ENCODE measurements at places on chromosomes 7 and 10.

DNA sequence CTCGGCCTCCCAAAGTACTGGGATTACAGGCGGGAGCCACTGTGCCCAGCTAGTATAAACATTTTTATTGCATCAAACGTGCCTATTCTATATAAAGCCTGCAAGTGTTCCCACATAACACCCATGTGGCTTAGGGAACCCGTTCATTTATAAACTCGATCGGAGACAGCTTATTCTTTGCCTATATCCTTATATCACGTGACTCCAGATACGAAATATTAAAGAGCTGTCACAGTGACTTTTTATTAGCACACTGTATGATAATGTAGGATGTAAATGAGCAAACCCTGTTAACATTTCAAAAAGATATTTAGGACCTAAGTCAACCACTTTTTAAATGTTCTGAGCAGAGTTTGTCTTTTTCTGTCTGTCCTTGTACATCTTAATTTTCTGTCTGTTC is 642.9 kb upstream of the ADARB2 start:
- no peak for DNase-seq

GRCh38 chr7:98470485-98471240 is 69.8 kb upstream of the BAIAP2L1 start:
- DNase-seq: no peak

GRCh38 chr10:8338177-8338766 is 283.8 kb downstream of the GATA3 start:
- DNase-seq: no peak

- DNase-seq: no peak
These were observed 3.8 kb downstream of the LRCH4 start for GRCh38 chr7:100582041-100582579.

GRCh38 chr10:27783660-27784059 is 38.0 kb upstream of the MKX start:
- DNase-seq: no peak

DNA sequence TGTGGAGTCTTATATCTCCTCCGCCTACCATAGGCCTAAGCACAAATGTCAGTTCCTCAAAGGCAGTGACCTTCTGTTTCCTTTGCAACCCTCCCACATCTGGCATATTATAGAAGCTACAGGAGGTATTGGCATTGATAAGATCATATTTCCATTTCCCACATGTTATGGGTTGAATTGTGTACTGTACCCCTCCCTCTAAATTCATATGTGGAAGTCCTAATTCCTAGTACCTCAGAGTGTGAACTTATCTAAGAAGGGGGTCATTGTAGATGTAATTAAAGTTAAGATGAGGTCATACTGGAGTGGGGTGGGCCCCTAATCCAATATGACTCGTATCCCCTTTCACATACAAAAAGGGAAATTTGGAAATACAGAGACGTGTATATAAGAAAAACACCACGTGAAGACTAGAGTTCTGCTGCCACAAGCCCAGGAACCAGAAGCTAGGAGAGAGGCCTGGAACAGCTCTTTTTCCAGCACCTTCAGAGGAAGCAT is 6.1 kb upstream of the LAMB4 start:
- DNase-seq: no peak

DNA sequence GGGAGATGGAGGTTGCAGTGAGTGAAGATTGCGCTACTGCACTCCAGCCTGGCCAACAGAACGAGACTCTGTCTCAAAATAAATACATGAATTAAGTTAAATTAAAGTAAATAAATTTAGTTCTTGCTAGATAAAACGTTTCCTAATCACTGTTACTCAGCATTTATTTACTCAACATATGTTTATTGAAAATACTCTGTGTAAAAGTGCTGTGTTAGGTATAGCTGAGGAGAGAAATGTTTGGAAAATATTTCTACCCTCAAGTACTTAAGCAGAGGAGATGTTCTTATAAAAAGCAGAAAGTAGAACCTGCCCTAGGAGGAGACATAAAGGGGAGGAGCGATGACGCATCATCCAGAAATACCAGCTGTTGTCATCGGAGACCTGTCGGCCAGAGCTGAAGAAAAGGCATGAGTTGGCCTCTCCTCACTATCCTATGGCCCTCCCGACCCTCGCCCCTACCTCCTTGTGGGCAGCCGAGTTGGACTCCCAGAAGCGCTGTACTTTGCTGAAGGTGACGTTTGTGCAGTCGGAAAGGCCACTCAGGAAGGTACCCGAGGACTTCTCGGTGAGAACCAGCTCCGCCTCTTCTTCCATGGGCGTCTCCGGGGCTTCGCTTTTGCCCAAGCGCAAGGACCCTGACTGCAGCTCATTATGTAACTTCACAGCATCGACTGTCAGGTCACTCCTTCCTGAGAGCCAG is 1.1 kb downstream of the RRP12 start:
- peak; percentile 20 for DNase-seq

GRCh38 chr7:5694221-5694754 is 87.2 kb downstream of the RNF216 start:
- no peak for DNase-seq

GRCh38 chr10:677750-678661 is 11.5 kb downstream of the DIP2C start:
- DNase-seq: no peak

DNA sequence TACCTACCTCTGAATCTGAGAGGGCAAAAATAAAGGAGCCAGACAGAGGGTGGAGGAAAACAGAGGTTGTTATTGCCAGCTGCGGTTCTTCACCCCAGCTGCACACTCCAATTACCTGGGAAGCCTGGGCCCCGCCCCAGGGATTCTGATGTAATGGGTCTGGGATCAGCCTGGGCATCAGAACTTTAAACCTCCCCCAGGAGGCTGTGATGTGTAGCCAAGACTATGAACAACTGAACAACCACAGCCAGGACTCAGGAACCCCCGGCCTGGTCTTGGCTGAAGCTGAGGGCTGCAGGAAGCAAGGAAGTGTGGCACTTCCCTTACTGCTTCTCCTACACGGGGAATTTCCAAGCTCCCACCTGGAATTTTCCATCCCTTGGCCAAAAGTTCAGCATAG is 89.3 kb downstream of the HIP1 start:
- no peak for DNase-seq

- DNase-seq: no peak
These were observed 96.2 kb downstream of the SGMS1 start for GRCh38 chr10:50527442-50528043.

- DNase-seq: peak; percentile 42
These were observed 47.3 kb downstream of the MYPN start for GRCh38 chr10:68156373-68157185.

- no peak for DNase-seq
These were observed 47.1 kb downstream of the MXI1 start for GRCh38 chr10:110254467-110254866.

- DNase-seq: no peak
These were observed 60.3 kb downstream of the ATAD1 start for GRCh38 chr10:87757685-87758084.

DNA sequence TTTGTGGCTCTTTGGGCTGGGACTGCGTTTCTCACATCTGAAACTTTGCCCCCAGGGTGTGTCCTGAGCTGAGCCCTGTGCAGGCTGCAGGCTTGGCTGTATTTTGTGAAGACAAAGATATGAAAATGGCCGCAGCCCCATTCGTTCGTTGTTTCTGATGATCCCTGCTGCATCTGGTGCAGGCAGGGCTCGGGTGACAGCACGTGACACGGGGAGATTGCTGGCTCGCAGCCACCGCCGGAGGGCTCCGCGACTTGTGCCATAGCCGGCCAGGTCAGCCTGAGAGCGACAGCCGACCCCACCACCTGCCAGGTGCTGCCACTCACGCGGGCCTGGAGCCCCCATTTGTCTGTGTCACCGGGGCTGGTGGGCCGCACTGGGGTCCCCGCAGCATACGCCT is 81.3 kb downstream of the ZRANB1 start:
- DNase-seq: peak; percentile 68

- no peak for DNase-seq
These were observed 25.6 kb downstream of the CDK14 start for GRCh38 chr7:90621747-90622140.

DNA sequence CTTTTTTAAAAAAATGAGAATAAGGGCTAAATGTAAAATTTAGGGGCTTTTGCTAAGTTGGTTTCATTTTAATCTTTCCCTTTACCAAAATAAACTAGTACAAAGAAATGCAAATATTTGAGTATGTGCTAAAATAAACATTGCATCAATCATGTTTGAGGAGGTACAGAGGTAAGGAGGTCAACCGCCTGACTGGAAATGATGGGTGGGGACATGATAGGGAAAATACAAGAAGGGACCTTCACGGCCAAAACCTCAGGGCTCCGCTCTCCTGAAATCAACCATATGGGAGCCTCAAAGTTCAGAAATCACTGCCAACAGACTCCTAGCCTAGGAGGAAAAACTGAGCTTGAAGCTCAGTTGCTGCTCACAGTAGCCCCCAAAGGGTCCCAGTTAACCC is 207.6 kb downstream of the AHR start:
- DNase-seq: no peak

DNA sequence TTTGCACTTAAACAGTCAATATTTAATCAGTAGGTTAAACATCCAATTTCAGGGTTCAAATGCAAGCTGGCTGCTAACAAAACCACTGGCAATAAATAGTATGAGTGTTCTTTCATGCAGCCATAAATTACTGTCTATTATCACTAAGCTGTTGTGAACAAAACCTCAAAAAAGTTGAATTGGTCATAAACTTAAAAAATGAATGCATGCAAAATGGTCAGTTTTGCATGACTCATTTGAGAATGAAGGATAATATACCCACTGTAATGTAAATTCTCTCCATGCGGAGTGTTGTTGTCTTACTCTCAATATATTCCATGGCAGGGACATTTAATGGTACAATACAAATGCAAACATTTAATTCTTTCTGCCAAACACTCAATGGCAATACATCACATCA is 226.4 kb downstream of the MAGI2 start:
- DNase-seq: no peak

DNA sequence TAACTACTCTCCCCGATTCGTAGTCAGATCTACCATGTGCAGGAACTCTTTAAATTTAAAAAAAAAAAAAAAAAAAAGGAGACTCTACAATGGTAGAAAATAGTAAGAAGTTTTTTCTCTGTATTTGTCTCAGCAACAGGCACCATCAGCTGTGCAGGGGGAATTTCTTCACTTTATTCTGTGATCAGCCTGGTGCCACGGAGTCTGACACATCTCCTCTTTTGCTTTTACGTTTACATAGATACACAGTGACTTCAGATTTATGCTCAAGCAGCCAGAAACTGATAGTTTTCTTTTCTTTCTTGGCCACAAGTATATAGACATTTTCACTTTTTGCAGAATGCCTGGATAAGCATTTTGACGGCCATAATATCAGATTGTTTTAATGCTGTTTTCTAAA is 190.6 kb upstream of the AKR1E2 start:
- DNase-seq: no peak

- DNase-seq: no peak
These were observed 1.2 kb downstream of the AGAP3 start for GRCh38 chr7:151087245-151088018.

GRCh38 chr7:137967143-137968018 is 34.5 kb downstream of the CREB3L2 start:
- no peak for DNase-seq

- DNase-seq: no peak
These were observed 214.3 kb downstream of the NEBL start for GRCh38 chr10:20682782-20683181.

- no peak for DNase-seq
These were observed 37.7 kb downstream of the SLC25A13 start for GRCh38 chr7:96284240-96284639.

DNA sequence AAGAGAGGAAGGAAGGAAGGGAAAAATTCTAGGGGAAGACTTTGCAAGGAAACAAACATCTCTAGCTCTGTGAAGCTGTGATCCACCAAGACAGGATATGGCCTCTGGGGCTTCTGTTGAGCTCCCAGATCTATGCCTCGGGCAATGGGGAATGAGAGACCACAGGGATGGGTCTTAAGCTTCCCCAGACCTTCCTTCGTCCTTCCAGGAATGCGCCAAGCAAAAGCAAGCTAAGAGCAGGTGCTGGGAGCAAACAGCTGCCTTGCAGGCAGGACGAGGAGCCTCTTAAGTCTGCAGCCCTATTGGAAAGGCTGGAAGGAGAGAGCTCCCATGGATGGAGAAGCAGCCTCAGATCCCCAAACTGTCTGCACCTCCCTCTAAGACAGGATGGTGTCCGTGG is 21.9 kb upstream of the ELN start:
- no peak for DNase-seq

DNA sequence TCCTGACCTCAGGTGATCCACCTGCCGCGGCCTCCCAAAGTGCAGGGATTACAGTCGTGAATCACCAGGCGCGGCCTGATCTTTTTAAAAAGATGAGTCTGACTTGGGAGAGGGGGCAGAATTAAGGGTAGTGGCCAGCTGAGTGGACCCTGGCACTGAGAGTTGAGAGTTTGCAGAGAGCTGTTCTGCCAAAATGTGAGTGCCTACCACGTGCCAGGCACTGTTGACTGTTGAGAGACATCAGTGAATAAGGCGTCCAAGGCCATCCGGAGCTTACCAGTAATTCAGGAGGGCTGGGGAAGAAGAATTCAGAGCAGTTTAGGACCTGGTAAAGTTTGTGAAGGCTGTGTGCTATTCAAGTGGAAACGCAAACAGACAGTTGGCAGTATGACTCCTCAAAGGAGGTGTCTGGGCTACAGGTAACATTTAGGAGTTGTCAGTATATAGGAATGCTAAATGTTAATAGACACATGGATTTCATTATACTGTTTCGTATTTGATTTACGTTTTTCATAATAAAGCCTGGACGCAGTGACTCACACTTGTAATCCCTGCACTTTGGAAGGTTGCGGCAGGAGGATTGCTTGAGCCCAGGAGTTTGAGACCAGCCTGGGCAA is 1.5 kb downstream of the NIPSNAP2 start:
- no peak for DNase-seq

DNA sequence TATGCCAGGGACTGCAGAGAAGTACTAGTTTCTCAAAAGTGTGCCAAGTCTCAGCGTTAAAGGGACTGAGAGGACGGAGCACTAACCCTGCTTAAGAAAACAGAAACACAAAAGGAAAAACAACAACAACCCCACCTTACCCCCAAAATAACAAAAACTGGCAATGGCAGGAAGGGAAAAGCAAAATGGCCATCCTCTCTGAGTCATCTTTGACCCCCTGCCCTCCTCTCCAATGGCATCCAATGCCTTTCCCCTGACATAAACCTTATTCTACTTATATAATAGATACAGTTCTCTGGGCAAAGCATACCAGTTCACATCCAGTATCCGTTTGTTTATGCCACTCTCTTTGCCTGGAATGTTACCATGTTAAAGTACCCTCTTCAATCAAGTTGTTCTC is 1.6 kb downstream of the POLR1F start:
- DNase-seq: no peak
